Inflammatory macrophage (primary cell): ENCODE measurements at places on chromosomes 4 and X.

- DNase-seq, result no peak
These were observed 1617.7 kb downstream of the RPA4 start for GRCh38 chrX:98501426-98501825.

- no peak for DNase-seq
These were observed 31.2 kb downstream of the CHM start for GRCh38 chrX:86016139-86016538.

GRCh38 chrX:48025561-48025960, 18.8 kb downstream of the SPACA5 start:
- DNase-seq, result peak; percentile 70

GRCh38 chr4:184762100-184762499, 28.2 kb upstream of the CENPU start:
- DNase-seq, result no peak

DNA sequence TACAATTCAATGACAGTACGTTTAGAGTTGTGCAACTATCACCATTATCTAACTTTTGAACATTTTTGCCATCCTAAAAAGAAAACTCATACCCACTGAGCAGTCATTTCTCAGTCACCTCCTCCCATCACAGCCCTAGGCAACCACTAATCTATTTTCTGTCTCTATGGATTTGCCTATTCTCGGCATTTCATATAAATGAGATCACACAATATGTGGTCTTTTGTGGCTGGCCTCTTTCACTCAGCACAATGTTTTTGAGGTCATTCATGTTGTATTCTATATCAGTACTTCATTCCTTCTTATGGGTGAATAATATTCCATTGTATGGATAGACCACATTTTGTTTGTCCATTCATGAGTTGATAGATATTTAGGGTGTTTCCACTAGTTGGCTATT, 103.0 kb downstream of the PPEF1 start:
- DNase-seq, result no peak

DNA sequence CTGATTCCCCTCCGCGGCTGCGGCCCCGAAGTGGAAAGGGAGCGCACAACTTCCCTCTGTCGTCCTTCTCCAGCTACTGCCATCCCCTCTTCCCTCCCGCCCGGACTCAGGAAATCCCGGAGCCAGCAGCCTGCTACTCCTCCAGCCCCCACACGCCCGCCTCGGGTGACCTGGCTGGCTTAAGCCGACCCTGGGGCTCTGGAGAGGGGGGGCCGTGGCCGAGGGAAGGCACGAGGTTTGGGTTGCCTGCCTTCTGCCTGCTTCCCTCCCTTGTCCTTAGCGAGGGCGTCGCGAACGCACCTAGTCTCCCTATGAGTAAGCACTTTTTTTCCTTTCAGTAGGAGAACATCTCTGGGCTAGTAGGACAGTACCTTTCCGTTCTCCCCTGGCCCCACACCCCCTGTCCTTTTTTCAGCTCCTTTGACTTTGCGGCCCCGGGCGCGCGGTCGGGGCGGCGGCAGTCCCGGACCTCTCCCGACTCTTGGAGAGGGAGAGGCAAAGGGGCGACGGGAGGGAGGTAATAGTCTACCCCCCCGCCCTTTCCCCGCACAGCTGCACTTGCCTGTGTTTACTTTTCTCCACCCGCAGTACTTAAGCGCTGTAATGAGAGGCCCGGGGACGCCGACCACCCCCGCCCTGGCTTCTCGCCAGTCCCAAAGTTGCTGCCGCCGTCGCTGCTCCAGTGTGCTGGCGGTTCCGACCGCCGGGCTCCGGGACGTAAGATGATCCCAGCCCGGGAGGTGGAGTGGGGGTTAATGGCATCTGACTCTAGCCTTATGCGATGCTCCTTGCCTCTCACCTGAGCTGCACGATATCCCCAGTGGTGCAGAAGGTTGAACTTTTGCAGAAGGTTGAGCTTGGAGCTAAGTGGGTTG, 868 bp downstream of the PLS3 start:
- DNase-seq, result no peak

DNA sequence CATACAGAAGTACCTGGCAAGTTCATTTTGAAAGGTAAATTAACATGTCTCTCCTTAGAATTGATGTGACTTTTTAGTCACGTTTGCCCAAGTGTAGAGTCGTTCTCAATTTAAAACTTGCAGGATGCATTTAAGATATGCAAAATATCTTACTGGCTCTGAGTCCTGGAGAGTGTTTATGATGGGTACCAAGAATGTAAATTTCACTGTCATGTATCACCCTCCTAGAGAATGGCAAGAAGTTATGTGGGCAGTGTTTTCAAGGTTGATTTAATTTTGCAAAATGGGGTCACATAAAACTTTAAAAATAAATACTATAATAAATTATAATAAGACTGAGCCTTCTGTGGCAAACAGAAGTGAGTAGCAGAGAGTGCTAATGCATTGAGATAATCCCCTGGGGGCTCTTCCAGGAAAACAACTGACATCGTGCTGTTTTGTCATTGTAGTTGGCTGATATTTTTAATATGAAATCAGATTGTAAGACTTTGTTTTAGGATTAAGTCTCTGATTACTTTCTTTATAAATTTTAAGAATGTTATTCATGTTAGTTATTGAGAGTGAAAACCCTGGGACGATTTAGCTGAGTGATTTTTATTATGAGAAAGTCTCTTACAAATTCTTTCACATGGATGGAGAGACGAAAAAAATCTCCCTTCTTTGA, 103.0 kb downstream of the AFF1 start:
- no peak for DNase-seq

DNA sequence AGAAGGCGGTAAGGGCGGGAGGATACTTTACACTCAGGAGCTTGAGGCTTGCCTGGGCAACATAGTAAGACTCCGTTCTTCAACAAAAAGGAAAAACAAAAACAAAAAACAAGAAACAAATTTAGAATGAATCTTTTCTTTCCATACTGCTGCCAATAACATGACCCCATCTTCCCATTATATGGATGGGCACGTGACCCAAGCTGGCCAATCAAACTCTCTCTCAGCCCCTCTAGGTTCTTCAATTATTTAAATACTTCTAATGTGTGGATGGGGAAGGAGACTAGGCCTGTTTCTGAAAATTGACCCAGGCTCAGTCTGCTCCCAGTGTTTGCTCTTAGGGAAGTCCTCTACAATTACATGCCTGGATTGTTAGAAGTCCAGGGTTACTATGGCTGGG, 22.2 kb upstream of the ATP6AP2 start:
- DNase-seq, result no peak

DNA sequence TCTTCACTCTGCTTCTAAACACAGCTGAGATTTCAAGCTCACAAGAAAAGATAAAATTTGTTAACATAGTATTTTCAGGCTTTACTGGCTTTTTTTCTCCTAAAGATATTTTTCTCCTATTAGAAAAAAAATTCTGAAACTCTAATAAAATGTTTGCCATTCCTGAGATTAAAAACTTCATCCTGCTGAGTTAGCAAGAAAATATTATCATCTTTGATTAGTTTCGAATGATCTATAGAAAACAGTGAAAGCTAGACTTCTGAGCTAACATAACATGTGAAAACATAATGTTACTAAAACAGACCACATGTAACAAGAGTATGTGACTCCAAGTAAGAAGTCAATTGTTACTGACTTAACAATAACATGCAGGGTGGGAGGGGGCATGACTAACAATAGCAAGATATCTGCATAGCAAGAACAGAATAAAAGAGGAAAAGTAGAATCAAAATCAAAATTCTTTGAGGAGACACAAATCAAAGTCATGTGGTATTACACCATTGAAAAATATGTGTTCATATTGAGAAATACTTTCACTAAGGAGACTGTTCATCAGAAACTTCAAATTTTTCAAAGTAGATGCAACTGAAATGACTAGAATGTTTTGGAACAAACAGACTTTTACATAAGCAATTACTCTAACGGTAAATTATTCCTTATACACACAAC, 14.5 kb downstream of the TBCK start:
- no peak for DNase-seq

- no peak for DNase-seq
These were observed 92.6 kb upstream of the MAPK10 start for GRCh38 chr4:86452422-86452891.

GRCh38 chr4:142226014-142226413, 589.6 kb downstream of the IL15 start:
- no peak for DNase-seq
